Hypothalamus (tissue), 51 donors: ENCODE measurements at places on chromosomes 7 and 10.

DNA sequence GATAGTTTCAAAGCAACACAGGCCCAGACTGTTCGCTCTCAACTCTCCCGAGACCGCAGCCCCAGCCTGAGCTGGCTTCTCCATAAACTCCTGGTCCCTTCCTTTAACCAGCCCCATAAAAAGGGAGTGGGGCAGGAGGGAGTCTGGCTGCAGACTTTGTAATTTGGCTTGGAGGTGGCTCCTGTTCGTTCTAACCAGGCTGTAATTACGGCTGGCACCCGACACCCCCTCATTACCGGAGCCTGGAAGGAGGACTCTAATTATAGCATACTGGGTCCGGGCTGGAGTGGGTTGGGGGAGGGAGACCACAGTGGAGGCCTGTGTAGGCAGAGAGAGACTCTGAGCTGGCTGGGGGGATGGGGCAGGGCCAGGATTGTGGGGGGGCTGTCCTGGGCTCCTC, 49.7 kb downstream of the UNC5B start:
- no peak for DNase-seq

GRCh38 chr10:11425676-11426075, 185.8 kb downstream of the USP6NL start:
- DNase-seq = no peak

DNA sequence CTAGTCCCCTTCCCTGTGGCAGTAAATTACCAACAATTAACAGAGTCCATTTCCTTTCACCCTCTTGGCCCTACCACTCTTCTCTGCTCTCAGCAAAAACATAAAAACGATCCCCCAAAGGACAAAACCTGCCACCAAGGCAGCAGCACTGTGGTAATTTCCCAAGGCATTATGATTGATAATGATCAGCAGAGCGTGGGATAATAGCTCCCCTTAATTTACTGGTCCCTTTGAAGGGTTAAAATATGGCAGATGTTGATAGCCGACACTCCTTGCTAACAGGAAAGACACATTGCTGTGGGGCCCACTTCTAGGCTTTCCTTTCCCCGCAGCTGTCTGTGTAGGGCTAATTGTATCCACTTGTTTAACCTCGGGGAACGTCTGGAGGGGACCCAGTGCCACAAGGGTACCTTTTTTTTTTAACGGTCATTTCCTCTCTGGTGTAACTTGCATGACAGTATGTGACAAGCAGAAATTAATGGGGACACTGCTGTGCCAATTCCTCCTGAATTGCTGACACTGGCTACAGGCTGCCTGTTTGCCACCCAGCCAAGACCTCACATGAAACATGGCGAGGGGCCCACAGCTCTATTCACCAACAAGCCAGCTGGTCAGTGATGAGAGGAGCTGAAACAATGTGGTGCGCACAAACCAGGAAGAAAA, 81.3 kb downstream of the CDK6 start:
- DNase-seq = peak; percentile 25

- DNase-seq = no peak
Observed at GRCh38 chr7:12314199-12314598, 89.5 kb downstream of the VWDE start.

GRCh38 chr7:157397036-157397720, 60.4 kb downstream of the DNAJB6 start:
- DNase-seq = no peak

GRCh38 chr7:4774658-4775249, 669 bp upstream of the AP5Z1 start:
- no peak for DNase-seq

DNA sequence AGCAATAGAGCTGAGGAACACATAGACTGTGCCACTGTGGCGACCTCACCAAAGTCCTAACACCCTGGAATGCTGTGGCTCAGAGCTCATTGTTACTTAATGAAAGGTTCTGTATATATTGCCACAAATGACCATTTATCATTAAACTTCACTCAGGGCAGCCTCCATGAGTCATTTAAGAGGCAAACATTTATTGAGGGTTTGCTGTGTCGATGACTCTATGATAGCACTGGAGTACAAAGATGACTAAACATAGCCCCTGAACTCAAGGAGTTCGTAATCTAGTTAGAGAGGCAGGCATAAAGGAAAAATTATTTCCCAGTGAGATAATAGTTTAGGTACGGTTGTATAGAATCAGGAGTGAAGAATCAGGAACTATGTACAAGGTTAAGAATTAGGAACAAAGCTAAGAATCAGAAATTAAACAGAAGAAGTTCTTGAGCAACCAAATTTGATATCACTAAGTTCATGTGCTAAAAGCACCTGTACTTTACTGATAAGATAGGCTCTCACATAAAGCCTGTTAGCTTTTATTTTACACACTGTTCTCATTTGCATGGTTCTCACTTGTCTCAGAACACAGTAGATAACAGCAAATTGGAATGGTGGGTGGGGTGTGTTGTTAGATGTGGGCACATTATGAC, 7.9 kb downstream of the ENTPD7 start:
- no peak for DNase-seq

DNA sequence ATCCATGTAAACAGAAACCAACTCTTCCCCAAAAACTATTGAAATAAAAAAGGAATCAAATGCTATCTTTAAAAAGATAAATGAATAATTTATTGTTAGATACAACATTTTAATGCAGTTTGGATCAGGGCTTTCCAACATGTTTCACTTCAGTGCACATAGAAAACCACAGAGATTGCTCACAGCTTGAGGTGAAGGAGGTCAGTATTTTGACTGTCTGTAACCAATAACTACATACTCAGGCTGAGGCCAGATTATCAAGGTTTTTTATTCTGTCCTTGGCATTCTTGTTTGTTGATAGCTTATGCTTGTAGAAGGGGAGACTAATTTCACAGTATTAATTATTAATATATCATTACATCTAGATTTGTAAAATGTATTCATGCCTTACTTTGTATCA, 195.5 kb downstream of the PRKG1 start:
- DNase-seq = no peak

- no peak for DNase-seq
Observed at GRCh38 chr7:14800664-14801063, 101.9 kb downstream of the DGKB start.

- DNase-seq = no peak
Observed at GRCh38 chr10:48551861-48552591, 52.8 kb downstream of the ARHGAP22 start.

GRCh38 chr7:25803117-25803887, 348.7 kb upstream of the NFE2L3 start:
- DNase-seq = no peak

DNA sequence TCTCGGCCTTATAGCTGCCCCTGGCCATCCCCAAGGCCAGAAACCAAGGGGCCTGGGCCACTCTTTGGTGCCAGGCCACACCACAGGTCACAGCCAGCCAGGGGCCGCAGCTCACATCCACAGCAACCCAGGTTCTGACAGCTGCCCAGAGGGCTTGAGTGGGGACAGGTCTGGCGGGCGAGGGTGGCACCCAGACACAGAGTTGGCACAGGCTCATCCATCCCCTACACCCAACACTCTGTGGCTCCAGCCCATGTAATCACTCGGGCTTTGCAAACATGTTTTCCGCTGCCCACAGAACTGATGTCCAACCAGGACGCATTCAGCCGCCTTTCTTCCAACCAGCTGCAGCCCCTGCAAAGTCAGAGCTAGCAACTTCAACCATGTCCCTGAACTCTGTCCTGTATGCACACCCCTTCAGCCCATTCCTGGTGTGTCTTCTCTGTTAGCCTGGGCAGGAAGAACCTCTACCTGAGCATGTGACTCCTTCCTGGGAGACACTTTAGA, 57.7 kb upstream of the PPP2R2D start:
- no peak for DNase-seq

GRCh38 chr7:31059551-31059950, 7.4 kb downstream of the ADCYAP1R1 start:
- DNase-seq = peak; percentile 16
